ENCODE measurements at places on chromosomes 7 and 10. TPM values are rescaled to one million over a fixed set of nuclear protein-coding genes. Genes with fewer than 3 reads are reported as not detected.

Gene PIP
- total RNA-seq, result not detected

Gene MBL2
- not detected for total RNA-seq

Gene CCL26
- 1.7 TPM for total RNA-seq

Gene GPR15LG
- total RNA-seq, result not detected

Gene TMEM139
- total RNA-seq, result 3.0 TPM

Gene HMX3
- total RNA-seq, result not detected

Gene PDLIM1
- total RNA-seq, result 20.9 TPM

Gene IL2RA
- total RNA-seq, result not detected

Gene FIS1
- 166 TPM for total RNA-seq

Gene PTPRN2
- 2.2 TPM for total RNA-seq

GRCh38 chr7:106609416-106609815 is 51.5 kb downstream of the CCDC71L start:
- peak; percentile 80 for DNase-seq

- DNase-seq, result no peak
Observed at GRCh38 chr10:82736305-82736704, 861.3 kb downstream of the NRG3 start.

DNA sequence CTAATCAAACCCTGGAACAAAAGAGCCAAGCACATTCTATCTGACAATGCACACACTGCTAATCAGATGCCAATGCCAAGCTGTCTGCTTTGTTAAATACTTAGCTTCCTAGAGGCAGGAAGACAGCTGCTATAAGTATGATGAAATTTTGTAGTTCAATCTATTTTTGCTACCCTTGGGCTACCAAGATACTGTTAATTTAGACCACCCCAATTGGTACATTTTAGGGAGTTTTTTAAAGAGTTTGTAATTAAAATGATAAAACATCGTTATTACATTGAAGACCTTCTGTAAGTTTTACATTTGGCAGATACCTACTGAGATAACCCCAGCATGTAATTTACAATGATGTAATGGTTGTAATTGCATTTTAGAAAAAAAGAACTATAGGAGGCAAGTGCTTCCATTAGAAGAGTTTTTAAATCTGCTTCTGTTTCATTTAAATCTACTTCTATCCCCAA is 268.5 kb downstream of the ADK start:
- DNase-seq, result no peak

GRCh38 chr10:12727832-12728215 is 273.7 kb downstream of the CCDC3 start:
- DNase-seq, result peak; percentile 79

DNA sequence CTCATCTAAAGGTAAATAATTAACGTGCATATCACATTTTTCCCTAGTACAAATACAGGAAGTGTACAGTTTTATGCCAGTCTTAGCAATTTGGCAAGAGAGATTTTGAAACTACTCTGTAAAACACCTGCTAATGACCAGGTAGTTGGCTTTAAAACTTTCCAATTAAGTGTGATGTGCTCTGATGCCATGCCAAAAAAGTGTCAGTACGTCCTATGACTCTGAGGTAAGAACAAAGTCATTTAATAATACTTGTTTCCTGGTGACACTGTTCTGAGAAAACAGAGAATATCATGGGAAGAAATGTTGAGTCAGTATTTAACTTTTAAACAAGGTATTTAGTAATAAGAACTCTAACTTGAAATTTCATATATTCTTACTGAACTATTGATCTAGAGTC is 9.6 kb downstream of the PDZD8 start:
- DNase-seq, result peak; percentile 38

DNA sequence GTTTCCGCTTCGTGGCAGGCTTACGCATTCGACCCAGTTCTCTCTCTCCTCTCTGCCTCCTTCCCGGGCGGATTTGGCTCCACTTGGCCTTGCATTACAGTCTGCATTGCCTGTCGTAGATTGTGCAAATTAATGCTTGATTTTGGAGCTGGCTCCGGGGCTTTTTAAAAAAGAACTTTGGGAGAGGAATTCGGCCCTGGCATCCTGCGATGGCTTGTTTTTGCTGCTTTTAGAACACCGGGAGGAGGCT is 767 bp downstream of the EIF4EBP2 start:
- DNase-seq, result peak; percentile 19

DNA sequence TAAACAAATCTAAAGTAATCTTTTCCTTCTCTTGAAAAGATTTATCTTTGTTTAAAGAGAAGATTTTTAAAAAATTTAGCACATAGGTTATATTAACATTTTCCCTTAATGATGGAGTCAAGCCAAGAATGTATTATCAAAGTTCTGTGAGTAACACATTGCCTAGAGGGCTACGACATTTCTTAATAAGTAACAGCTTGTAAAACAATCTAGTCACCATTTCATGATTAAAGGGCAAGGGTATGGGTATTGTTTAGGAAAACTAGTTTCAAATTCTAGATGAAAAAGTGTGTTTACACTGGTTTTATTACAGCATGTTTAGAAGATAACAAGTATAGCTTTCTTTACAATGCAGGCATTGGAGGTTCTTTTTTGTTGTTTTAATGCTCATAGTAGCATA is 28.6 kb upstream of the LAMB4 start:
- DNase-seq, result no peak

DNA sequence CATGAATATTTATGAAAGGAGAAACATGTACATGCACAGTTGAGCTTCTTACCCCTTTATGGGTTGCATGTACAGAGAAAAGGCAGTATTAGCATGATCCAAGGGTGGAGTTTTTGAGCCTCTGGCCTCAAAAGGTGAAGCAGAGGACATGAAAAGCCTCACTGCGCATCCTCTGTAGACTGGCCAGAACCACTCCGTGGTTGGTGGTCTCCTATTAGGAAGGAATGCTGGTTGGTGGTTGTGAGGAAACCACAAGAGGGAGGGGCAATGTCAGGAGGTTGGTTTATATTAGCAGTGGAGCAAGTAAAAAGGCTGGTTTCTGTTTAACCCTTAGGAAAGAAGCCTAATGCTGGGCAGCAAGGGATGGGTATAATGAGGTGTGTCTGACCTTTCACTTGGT is 37.5 kb downstream of the AHCYL2 start:
- DNase-seq, result no peak

- DNase-seq, result no peak
Observed at GRCh38 chr10:69817078-69817581, 15.4 kb downstream of the COL13A1 start.

GRCh38 chr10:51405580-51406351 is 293.6 kb downstream of the CSTF2T start:
- DNase-seq, result no peak

- no peak for DNase-seq
Observed at GRCh38 chr10:1204434-1205326, 148.5 kb downstream of the WDR37 start.

GRCh38 chr7:6266699-6267098 is 5.7 kb downstream of the CYTH3 start:
- no peak for DNase-seq

DNA sequence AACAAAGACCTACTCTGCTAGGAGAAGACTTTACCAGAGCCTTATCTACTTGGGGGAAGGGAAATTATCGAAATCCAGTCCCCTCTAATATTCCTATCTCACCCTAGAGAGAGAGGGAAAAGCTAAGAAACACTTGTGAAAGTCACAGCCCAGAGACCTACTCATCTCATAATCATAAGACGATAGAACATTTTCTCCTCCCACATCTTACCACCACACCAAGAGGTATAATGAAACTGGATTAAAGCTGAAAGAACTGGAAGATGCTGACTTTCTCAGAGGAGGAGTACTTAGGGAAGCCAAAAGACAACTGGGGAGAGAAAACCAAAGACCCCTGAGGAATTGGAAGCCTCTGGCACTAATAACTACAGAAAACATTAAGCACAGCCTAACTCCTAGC is 10.8 kb upstream of the CPA5 start:
- DNase-seq, result no peak

DNA sequence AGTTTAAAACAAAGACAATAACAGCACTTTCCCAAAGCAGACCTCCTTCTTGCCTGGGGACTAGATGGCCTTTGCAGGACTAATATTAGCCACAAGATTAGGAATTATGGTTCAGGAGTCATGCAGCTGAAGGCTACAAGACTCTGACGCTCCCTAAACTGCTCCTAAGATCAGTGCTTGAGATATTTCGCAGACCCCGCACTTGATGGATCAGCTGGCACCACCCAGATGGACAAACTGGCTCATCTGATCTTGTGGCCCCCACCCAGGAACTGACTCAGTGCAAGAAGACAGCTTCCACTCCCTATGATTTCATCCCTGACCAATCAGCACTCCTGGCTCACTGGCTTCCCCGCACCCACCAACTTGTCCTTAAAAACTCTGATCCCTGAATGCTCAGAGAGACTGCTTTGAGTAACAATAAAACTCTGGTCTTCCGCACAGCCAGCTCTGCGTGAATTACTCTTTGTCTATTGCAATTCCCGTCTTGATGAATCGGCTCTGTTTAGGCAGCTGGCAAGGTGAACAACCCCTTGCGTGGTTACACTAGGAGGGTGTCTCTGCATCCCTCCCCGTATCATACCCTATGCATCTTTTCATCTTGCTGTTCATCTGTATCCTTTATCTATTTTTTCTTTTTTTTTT is 26.9 kb upstream of the NRBF2 start:
- DNase-seq, result peak; percentile 96

DNA sequence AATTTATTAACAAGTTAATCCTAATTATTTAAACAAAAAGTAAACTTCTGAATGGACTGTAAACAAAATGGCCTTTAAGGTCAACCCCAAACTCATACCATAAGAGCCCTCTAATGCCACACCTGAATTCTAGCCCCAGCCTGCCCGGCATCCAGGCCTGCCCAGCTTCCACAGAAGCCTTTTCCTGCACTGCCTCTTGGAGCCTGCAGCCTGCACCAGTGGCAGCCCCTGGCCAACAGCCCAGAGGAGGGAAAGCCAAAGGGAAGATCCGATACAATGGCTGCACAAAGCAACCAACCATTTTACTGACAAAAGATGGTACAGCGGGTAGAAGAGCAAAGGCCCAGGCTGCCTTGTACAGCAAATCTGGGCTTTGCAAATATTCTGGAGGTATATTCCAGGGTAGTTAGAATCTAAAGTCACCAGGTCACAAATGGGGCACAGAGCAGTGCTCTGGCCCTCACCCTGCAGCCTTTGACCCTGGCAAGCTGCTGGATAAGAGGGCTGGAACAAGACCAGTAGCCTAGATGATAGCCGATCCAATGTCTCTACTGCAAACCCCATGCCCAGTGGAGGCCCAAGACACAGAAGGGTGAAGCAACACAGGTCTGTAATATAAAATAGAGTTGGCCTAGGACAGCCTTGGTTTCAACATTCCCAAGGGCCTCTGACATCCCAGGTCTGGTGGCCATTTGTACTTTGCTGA is 12.5 kb upstream of the CH25H start:
- DNase-seq, result no peak

DNA sequence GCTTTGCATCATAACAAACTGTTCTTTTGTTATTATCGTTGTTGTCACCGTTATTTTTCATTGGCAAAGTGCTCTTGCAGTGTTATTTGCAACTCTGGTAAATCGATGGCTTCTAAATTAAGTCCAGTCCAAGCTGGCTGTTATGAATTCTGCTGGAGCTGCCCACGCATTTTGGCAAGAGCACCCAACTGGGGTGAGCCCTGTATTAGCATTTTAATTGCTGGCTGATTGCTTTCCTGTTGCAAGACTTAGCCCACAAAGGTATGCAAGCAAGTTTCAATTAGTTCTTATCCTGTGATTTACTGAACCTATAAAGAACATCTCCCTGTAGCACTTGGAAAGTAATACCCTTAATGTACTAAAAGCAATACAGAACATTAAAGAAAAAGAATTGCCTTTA is 226.8 kb downstream of the ACTR3B start:
- DNase-seq, result no peak

GRCh38 chr10:63644418-63645142 is 123.4 kb downstream of the REEP3 start:
- DNase-seq, result no peak

DNA sequence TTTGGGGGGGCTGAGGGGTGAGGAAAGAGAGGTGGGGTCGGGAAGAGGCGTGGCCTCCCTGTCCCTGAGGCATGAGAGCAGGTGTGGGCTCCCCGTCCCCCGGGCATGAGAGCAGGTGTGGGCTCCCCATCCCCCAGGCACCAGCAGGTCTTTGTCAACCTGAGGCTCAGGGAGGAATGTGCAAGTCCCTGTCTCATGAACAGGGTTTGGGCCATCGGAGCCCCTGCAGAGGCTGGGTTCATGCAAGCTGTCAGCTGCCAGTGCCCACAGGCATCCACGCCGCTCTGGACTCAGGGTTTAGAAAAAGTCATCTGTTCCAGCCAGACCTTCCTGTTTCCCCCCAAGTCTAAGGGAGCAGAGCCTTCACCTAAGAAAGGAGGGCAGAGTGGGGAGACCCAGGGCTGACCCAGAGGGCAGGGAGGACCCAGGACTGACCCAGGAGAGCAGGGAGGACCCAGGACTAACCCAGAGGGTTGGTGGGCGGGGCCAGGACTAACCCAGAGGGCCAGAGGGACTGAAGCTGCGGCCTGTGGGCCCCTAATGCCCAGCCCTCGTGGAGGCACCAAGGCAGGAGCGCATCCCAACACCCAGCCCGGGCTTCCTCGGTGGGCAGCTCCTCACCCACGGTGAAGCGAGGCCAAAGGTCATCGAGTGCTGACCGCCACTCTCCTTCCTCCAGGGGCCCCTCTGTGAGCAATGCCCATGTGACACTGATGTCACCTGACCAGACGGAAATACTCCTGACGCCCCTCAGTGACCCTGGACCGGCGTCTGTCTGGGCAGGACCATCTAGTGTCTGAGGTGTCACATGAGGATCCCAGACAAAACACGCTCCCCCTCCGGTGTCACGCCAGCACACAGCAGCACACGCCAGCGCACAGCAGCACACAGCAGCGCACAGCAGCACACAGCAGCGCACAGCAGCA is 28.9 kb upstream of the GPR146 start:
- no peak for DNase-seq

DNA sequence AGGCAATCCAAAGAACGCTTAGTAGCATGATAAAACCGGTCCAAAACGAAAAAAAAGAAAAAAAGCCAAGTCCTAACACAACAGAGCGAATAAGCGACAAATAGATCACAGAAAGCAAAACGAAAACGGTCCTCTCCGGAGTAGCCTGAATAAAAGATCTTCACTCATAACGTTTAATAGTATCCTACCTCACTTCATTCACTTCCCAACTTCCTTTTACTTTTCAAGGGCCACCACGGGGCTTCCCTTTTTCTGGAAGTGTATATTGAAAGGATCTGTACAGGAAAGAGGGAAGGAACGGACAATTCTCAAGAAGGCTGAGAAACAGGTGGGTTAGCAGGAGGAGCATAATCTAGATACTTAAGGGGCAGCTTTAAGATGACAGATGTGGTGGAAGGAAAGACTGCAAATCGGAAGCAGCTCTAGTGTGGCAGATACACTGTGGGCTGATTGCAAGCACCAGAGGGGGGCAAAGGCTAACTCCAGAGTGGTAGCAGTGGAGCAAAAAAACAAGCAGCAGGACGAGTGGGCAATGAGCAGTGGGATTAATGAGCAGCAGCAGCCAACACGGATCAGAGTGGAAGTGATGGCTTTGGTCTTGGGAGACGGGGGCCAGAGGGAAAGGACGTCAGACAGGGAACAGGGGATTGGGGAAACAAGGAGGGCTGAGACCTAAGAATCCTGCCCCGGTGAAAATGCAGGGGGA is 866 bp downstream of the CNOT4 start:
- DNase-seq, result peak; percentile 26
